ENCODE measurements at places on chromosomes 6 and 20.

DNA sequence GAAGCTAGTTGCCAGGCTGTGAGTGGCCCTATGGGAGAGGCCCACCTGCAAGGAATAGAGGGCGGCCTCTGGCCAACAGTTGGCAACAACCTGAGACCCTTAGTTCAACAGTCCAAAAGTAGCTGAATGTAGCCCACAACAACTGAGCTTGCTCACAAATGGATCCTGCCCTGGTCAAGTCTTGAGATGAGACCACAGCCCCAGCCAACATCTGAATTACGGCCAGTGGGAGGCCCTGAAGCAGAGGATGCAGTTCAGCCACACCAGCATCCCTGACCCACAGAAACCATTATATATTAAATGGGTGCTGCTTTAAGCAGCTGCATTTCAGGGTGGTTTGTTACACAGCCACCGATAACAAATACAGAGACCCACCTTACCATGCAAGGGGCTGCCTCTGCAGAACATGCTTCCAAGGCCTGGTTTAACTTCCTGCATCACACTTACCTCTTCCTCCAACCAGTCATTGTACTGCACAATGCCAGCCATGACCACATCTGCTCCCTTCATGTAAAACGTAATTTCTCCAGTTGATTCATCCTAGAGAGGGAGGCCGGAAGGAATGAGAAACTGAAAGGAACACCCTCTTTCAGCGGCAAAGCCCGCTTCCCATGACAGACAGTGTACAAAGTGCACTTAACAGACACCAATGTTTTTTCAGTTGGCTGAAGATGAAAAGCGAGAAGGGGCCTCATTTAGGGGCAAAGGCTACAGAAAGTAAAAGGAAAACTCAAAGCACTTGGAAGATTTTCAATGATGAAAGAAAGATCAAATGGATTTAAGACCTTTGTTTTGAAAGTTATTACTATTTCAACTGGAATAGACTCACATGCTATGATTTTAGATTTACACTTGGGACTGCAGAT is 86.2 kb upstream of the NFATC2 start:
- no peak for DNase-seq

- DNase-seq: no peak
Measured at GRCh38 chr20:44771172-44771535, 25.5 kb downstream of the KCNK15 start.

DNA sequence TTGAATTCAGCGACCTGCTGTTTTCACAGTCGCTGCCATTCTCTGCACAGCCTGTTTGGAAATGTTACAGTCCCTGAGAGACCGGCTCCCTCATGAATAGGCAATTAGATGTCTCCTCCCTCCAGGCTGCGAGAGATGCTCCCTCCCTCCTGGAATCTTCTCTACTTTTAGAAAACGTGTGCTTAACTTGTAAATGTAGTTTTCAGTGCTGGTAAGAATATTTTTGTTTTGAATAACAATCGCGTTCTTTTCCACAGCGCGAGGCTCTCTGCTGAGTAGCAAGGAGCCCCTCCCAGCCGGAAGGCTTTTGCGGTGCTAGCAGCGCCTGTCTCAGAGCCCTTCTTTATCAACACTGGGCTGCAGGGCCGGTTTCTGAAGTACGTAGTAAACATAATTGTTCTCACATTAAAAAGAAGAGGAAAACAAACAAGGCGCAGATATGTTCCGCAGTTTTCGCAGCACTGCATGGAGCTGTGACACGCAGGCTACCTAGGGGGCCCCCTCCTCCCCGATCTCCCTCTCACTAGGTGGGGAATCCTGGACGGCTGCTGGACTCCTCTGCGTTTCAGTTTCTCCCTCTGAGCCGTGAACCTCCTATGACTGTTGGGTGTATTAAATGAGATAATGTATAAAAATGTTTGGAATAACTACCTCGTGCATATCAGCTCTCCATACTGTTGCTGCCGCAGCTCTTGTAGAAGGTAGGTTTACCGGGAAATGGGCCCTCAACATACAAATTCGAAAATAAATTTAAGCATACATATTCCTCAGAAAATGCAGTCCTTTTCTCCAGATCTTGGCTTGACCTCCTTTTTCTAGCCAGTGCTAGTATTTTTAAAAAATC is 79.0 kb upstream of the SPACA1 start:
- DNase-seq: no peak

DNA sequence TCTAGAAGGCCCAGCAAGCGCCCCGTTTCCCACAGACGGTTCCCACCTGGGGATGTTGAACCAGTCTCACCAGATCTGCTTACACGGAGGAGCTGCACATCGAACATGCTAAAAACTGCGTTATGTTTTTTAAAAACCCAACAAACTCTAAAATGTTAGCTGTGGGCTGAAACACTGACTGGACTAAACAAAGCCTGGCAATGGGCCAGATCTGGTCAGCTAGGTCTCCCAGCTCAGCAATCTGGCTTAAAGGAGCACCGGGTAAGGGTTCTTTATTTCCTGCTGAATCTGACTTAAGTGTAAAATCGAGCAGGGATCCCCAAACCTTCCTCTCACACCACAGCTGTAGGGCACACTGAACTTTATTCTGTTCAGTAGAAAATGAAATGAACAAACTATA is 156.9 kb downstream of the FOXC1 start:
- no peak for DNase-seq

DNA sequence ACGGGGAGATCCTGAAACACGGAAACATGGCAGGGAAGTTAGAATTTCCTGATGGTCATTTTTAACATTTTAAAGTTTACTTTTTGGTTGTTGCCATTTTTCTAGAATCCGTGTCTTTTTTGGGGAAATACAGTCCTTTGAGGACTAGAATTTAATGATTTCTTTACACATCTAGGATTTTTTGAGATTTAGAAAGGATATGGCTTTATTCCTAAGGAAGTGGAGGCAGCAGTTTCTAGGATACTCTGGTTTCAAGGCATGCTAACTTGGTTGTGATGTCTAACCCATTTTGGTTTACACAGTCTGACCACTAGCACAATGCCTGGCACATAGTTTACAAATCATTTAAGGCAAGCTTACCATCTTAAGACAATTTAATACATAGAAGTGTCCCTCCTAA is 1.1 kb upstream of the ZBTB2 start:
- no peak for DNase-seq

DNA sequence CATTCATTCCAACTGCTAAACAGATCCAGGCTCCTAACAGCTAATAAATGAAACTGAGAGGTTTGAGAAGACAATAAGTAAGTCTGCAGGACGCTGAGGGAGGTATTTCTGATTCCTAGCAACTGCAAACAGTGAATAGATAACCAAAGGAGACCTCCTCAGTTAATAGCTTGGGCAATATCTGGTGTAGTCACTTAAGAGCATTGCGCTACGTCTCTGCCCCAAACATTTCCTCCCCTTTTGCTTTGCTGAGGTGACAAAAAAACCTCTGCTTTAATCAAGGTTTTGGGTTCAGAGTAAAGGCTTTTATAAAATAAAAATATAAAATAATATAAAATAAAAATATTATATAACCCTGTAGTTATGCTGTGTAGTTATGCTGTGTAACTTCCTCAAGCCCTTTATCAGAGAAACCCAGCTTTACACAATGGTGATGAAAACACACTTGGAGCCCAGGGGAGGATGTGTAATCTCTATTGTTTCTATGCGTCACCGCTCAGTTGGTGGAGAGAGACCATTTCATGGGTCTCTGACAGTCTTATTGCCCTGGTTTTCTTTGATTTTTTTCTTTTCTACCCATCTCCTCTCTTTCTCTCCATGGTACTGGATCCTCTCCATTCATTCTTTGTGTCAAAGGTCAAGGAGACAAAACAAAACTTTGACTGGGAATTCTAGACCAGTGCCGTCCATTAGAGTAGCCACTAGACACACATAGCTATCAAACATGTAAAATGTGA is 18.9 kb upstream of the CALHM5 start:
- no peak for DNase-seq

GRCh38 chr20:37741570-37741969 is 47.7 kb downstream of the CTNNBL1 start:
- DNase-seq: no peak

DNA sequence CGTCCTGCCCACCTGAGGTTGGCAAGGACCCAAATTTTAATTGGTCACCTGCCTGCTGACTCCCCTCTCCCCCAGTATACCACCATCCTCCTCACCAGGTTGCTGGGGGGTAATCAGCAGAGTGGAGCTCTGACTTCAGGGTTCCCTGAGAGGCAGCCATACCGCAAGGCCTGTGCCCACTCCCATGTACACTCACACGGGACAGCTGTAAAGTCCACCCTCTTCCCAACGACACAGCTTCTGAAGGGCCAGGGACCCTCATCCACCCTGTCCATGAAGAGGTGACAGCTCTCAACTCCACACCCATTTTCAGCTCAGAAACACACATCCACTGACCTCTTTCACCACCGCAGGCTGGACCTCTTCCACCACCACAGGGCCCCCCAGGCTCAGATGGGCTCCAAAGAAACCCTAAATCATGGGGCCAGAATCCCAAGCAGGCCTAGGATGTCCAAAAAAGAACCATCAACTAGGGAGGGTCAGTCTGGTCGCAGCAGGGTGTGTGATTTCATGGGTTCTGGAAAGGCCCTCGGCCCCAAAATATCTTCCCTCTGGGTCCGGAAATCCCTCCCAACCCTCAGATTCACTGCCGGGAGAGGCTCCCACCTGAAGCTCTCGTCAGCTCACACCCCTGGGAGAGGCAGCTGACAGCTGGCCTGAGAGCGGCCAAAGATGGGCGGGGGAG is 30.0 kb downstream of the TFEB start:
- no peak for DNase-seq
